ENCODE measurements at places on chromosomes 11 and 22.

GRCh38 chr22:35381424-35382009 lies 621 bp downstream of the HMOX1 start:
- DNase-seq = no peak

DNA sequence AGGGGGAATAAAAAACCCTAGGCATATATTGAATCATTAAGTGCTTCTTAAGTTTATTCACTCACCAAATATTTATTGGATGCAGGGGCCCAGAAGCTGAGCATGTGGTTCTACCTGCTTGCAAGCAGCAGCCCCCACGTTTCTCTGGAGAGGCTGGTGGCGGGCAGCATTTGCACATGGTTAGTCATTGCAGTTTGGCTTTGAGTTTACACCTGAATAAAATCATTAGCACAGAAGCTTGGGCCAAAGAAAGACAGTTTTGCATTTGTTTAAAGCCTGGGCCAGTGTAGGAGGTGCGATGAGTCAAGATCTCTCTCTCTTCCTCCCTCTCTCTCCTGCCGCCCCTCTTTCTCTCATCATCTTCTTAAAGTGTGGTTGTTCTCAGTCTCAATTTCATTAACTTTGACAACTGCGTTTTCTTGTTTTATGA lies 72.6 kb downstream of the C22orf31 start:
- DNase-seq = peak; percentile 27

GRCh38 chr11:128835741-128836430 lies 31.2 kb downstream of the KCNJ1 start:
- DNase-seq = no peak

DNA sequence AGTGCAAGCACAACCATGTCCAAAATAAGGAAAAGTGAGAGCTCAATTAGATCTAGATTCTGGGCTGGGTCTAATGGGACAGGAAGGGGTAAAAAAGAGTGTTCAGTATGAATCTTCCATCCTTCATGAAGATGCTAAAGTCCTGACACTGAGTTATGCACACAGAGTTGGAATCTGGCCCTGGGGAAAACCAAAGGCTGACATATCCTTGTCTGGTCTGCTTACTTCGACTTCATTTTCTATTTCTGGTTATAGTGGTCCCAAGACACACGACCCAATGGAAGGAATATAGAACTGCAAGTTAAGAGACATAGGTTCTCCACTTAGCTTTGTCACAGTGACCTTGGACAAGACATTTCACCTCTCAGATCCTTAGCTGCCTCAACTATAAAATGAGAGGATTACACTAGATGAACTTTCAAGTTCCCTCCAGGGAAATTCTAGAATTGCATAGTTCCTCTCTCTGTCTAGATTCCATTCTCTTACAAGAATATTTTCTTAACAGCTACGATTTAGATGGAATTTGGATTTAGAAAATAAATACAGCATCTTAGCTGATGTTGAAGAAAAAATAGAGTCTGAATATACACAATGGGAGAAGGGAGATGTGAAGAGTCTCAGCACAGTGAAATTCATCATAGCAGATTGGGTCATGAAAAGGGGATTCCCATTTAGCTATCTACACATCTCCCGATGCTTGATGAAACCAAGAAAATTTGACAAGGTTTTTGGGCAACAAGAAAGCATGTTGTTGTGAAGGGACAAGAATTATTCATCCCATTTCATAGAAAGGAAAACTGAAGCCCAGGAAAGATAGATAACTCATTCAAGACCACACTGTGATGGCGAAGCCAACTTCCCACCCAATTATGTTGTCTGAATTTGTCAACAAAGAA lies 3.3 kb downstream of the BLID start:
- DNase-seq = no peak

DNA sequence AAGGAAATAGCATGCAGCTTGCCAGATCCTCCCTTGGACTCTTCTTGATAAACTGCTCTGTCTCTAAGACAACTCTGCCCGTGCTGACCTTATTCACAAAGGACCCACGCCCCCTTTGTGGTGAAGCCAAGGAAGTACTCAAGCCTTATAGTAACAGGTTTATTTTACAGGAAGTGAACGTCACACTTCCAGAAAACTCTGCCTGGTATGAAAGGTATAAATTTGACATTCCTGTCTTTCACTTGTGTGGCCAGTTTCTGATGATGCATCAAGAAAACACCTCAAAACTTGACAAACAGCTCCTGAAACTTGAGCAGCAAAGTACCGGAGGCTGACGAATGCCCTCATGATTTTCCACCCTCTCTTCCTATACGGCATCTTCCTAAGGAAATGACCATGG lies 12.5 kb upstream of the PELI3 start:
- no peak for DNase-seq

- no peak for DNase-seq
These were observed 77.2 kb upstream of the CD44 start for GRCh38 chr11:35061516-35062440.
